Mesangial cell (primary cell): ENCODE measurements at places on chromosomes 1 and 21. TPM values are rescaled to one million over a fixed set of nuclear protein-coding genes. Genes with fewer than 3 reads are reported as not detected.

The TRABD2B gene
- 0.33 and 2.5 TPM in 2 replicates for total RNA-seq

The SPRR1B gene
- not detected in 2 replicates for total RNA-seq

The UMODL1 gene
- not detected in 2 replicates for total RNA-seq

The GJA5 gene
- not detected in 2 replicates for total RNA-seq

The KPRP gene
- not detected in 2 replicates for total RNA-seq

The ZSCAN20 gene
- total RNA-seq, result 2.4 and 3.9 TPM in 2 replicates

The RAB3GAP2 gene
- total RNA-seq, result 12.9 and 15.2 TPM in 2 replicates

The BCAN gene
- not detected in 2 replicates for total RNA-seq

The CDKN2C gene
- total RNA-seq, result 1.1 and 9.0 TPM in 2 replicates

The EMC1 gene
- total RNA-seq, result 61.4 and 96.3 TPM in 2 replicates

The TNFAIP8L2 gene
- total RNA-seq, result not detected in 2 replicates

The KRTAP7-1 gene
- not detected in 2 replicates for total RNA-seq

The IVL gene
- not detected in 2 replicates for total RNA-seq

The ADCY10 gene
- under 0.01 TPM in 1 of 2 replicates, not detected in the other for total RNA-seq

The RPE65 gene
- total RNA-seq, result not detected in 2 replicates

The GABRD gene
- total RNA-seq, result not detected in 2 replicates

The TFF2 gene
- total RNA-seq, result not detected in 2 replicates

The CD1D gene
- 0.49 and 1.3 TPM in 2 replicates for total RNA-seq

The FALEC gene
- total RNA-seq, result 0.49 TPM in 1 of 2 replicates, not detected in the other

The TSPEAR gene
- not detected in 2 replicates for total RNA-seq

The RPTN gene
- not detected in 2 replicates for total RNA-seq
